NCI-H187 treated with DMSO at 0.1 percent for 48 hours (cell line): ENCODE measurements at places on chromosomes 3 and 15.

GRCh38 chr3:149018247-149018646 is 26.9 kb downstream of the GYG1 start:
- DNase-seq: no peak

DNA sequence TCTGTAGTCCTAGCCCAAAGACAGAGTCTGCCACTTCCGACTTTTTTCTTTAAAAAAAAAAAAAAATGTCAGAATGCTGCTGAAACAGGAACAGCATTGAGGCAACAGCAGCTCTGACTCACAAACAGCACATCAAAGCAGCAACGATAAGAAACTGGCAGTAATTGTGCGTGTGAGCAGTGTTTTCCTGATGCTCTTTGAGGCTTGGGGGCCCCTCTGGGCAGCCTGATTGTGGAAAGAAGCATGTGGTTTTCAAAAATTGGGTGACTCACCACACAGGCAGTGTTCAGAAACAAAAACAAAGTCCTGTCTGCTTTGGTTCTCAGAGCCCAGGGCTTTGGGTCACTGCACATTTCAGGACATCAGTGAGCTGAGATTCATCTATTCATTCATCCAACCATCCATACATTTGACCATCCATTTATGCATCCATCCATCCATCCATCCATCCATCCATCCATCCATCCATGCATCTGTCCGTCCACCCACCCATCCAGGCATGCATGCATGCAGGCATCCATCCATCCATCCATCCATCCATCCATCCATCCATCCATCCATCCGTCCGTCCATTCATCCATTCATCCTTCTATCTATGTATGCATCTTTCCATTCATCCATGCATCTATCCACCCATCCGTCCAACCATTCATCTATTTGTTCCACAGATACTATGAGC is 308.4 kb downstream of the RPLP1 start:
- DNase-seq: no peak

DNA sequence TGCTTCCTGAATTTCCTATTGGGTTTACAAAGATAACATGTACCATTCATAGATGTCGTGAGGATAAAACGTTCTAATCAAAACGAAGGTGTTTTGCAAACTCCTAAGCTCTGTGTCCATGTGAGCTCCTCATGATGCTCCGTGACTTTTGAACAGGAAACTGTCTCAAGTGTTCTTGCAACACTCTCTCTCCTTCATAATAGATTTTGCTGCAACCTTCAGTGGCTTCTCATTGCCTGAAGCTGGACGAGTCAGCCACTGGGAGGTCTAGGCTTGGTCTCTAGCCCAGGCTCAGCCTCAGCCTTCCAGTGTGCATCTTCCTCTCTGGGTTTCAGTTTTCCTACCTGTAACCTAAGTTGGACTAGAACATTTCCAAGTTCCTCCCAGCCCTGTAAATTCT is 18.7 kb upstream of the BCL2A1 start:
- no peak for DNase-seq

- DNase-seq: no peak
Observed at GRCh38 chr3:89957451-89957850, 850.0 kb downstream of the EPHA3 start.

DNA sequence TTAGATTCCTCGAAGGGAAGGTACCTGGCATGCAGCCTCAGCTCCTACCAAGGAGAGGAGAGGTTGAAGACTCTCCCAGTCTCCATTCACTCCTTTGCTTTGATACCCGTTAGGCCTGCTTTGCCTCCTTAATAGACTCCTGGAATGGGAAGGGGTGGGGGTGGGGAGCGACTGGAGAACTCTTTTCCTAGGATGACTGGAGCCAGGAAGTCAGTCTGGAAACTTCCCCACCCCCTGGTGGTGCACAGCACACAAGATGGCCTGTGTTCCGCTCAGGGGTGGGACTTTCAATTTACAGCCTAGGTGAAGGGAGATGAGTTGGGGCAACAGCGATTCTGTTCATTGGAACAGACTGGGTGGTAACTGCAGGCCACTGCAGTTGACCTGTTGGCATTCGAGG is 21.4 kb upstream of the CELF6 start:
- DNase-seq: no peak

DNA sequence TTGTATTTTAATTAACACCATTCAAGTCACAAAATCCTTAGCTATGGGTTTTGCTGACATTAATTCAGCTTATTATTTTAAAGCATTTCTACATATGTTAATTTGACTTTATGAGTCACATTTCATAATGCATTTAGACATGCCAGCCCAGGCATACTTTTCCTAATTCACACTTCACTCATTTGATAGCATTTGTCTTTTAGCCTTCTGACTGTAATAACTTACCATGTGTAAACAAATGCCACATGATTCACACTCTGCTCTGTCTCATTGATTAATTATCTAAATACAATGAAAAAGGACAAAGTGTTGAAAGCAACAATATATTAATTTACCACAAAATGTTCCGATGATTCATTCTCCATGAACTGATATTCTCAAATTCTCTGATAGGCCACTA is 927.8 kb upstream of the EPHA6 start:
- DNase-seq: no peak

- DNase-seq: no peak
Observed at GRCh38 chr3:128321418-128321817, 145.3 kb downstream of the DNAJB8 start.

DNA sequence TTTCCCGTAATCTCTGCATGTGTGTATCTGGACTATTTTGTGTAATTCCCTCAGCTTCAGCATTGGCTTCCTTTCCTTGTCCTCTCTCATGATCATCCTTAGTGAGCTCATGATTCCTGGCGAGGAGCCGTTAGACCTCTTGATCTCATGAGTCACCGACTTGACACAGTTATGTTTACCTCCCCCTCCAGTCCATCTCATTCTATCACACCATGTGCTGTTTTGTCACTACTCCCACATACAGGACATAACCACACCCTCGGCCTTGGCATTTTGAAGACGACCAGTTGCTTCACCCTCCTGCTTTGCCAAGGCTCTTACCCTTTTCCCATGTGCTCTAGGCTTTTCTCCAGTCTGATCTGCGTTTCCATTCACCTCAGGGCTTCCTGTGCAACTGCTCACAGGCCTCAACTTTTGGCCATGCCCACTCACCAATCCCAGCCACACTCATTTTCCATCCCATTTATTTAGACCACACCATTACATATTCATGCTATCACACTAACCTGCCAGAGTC is 41.5 kb downstream of the CP start:
- DNase-seq: no peak

DNA sequence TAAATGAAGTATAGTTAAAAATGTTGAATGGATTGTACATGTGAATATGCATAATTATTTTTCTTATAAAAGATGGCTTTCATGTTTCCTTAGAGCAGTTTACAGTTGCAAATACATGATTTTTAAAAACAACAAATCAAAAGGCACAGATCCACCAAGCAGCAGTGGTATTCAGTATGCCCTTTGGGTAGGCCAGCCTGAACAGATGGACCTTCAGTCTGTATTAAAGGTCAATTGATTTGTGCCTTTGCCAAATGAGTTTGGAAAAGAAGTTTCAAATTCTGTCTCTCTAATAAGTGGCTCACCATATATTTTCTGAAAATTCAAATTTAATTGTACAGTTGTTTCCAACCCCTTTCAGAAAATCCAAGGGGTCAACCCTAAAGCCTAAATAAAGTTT is 477.1 kb downstream of the NSUN3 start:
- no peak for DNase-seq

DNA sequence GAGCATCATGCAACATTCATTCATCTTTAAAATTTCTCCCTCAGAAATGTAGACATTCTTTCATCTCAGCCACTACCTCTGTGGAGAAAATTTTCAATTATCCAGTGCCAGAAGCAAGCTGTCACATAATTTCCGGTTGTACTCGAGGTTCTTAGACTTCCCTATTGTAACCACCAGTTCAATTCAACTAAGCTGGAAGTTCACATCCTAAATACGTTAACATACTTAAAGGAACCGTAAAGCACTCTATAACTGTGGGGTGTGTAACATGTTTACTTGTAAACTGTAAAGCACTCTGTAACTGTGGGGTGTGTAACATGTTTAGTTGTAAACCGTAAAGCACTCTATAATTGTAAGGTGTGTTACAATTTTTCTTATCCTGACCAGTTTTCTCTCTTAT is 150.3 kb downstream of the PLCL2 start:
- DNase-seq: no peak

DNA sequence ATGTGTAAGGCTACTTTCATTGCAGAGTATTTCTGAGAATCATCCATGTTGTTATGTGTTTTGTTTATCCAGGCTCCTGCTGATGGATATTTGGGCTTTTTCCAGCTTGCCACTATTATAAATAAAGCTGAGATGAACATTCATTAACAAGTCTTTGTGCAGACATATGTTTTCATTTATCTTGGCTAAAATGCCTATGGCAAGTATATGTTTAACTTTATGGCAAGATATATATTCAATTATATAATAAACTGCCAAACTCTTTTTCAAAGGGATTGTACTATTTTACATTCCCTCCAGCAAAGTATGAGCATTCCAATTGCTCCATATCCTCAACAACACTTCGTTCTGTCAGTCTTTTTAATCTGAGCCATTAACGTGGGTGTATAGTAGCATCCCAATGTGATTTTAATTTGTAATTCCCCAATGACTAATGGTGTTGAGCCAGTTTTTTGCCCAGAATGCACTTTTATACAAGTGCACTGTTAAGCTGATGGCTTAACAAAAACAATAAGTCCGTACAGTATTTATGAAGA is 452.4 kb downstream of the SHQ1 start:
- DNase-seq: no peak

- DNase-seq: no peak
Observed at GRCh38 chr3:138642226-138642926, 33.8 kb downstream of the FAIM start.

DNA sequence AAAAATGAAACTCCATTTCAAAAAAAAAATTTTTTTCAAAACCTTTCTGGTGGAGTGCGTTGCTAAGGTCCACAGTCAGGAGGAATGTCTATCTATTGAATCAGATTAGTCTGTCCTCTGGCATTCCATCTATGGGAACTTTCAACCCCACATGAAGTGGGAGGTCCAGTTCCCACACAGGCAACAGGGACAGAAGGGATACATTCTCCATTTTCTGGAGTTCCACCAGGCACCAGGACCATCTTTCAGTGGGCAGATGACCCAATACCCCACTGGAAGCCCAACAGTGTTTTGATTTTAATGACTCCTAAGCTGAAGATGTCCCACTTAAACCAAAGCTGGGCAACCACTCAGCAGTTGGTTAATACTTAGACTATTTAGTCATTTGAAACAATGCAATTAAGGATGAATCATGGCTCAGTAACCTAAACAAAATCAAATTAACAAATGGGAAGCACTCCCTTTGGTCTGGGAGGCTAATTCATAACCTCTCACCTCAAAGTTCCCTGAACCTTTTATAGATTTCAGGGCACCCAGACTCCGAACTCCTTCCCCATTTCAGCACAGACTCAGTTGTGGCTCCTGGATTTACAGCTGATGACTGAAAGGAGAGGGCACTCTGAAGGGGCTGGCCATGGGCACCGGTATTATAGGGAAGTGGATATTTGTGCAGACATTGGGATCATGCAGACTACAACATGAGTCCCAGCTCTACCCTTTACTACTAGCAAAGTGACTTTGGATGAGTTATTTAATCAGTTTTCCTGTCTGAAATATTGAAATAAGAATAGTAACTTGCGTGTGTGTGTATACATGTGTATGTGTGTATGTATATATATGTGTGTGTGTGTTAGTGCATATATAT is 264.3 kb upstream of the LRTM1 start:
- DNase-seq: no peak

DNA sequence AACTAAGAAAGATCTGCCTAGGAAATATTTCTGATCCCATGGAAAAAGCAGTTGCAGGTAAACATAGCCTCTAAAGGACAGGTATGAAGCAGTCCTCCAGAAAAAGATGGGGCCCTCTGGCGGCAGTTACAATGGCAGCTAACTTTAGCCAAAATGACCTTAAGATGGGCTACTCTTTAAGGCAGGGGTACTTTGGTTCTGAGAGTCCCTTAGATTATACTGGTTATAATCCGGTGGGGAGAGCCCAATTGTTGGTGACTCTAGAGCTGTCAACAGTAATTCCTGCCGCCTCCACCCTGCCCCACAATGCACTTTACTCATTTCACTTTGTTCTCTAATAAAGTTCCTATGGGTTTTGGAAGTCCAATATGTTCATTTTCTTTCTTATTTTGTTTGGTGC is 412.8 kb upstream of the WNT5A start:
- no peak for DNase-seq

DNA sequence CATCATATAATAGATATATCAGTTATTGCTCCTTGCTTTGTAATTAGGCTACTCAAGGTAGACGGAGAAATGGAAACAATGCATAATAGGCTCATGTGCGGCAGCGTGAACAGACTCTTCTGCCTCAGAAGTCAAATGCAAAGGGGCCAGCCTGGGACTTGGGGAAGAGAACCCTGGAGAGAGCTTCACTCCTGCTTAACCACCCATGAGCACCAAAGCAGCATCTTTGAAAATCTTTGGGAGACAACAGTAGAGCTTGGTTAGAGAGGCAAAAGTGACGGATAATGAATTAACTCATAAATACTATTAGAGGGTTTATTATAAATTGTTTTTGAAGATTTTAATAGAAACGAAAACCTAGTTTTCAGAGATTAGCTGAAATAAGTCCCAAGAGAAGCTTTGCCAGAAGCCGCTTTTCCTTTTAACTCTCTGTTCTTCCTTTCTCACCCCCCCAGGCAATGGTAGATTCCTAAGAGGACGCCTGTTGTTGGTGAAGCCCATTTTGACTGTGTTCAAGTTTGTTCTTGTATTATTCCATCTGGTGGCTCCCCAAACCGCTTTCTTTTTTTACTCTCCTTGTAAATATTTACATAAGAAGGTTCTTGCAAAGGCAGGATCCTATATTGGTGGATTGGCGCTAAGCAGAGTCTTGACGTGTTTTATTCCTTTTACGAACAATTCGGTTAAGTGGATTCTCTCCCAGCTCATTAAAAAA is 196.0 kb upstream of the TPRG1 start:
- DNase-seq: peak; percentile 68

DNA sequence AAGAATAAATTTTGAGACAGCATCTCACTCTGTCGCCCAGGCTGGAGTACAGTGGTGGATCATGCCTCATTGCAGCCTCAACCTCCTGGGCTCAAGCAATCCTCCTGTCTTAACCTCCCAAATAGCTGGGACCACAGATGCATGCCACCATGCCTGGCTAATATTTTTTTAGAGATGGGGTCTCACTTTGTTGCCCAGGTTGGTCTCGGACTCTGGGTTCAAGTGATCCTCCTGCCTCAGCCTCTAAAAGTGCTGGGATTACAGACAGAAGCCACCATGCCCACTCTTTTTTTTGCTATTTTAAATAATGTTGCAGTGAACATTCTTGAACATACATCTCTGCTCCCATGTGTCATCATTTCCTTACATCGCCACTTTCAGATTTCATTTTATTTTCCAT is 6.8 kb upstream of the SLC51B start:
- no peak for DNase-seq

DNA sequence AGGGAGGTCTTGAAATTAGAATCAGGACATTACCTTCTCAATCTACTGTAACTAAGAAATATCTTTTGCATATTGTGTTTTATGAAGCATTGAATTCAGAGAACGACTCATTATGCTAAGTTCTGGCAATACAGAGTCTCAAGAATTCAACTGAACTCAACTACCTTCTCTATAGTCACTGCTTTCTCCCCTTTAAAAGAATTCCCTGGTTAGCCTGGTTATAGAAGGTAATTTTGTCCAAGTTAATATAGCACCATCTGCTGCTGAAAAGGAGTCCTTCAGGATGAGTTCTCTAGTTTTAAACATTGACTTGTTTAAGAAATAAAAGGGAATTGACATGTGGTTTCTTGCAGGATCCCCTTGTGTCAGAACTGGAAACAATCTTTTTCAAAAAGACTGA is 60.2 kb downstream of the IL16 start:
- DNase-seq: no peak

GRCh38 chr3:139770577-139770976 is 92.8 kb upstream of the NMNAT3 start:
- no peak for DNase-seq
